CD4-positive, alpha-beta T cell (primary cell): ENCODE measurements at places on chromosomes 3 and 15.

- DNase-seq = no peak
These were observed 94.9 kb upstream of the ATP2B2 start for GRCh38 chr3:10600296-10600714.

DNA sequence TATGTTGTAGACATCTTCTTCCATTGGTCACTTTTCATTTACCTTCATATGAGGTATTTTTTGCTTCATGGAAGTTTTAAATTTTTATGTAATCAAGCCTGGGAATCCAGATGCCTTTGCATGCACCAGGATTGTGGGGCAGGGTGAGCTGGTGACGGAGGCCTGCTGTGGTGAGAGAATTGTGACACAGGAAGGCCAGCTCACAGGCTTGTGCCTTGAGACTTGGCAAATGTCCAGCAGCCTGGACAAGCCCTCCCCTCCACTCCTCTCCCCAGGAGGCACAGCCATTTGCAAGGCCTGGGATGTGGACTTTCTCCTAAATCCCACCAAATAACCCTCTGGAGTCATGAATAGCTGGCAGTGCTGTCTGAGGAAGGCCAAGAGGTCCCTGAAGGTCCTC, 67.4 kb downstream of the RHCG start:
- no peak for DNase-seq

DNA sequence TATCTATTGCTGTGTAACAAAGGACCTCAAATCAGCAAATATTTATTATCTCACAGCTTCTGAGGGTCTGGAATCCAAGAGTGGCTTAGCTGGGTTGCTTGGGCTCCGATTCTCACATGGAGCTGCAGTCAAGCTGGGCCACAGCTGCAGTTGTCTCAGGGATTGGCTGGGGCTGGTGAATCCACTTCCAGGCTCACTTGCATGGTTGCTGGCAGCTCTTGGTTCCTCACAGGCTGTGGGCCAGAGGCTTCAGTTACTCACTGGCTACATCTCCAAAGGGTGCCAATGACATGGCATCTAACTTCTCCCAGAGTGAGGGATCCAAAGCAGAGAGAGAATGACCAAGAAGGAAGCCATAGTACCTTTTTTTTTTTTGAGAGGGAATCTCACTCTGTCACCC, 13.9 kb upstream of the SYNM start:
- no peak for DNase-seq

DNA sequence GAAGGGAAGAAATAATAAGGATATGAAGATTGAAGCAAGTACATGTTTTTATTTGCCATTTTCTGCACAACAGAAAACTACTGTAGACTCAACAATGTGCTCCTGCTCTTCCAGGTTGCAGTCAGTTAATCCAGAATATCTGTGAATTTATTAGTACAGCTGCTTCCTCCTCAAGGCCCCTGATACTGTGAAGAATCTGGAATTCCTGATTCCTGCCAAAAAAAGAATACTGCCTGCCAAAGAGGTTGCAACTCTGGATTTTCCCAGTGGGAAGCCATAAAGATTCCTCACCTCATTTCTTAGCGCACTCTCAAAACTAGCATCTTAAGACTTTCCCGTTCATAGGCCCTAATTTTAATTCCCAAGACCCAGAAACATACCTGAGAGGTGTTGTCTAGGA, 33.6 kb upstream of the LRRC3B start:
- no peak for DNase-seq

DNA sequence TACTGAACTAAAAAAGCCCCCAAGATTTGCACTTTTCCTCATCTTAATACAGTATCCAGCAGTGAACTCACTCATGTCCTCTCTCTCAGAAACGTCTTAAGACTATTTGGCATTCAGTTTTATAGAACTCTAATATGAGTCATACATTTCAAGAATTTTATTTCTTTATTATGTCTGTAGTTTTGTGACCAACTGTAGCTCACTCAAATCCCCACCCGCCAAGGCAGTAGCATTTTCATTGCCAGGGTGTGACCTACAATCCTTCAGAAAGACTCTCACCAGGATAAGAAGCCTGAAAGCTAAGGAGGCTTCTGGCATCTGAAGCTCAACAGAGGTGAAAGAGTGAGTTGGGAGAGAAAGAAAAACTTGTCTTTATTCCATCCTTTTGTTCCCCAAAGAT, 537.1 kb downstream of the RSL24D1 start:
- no peak for DNase-seq

DNA sequence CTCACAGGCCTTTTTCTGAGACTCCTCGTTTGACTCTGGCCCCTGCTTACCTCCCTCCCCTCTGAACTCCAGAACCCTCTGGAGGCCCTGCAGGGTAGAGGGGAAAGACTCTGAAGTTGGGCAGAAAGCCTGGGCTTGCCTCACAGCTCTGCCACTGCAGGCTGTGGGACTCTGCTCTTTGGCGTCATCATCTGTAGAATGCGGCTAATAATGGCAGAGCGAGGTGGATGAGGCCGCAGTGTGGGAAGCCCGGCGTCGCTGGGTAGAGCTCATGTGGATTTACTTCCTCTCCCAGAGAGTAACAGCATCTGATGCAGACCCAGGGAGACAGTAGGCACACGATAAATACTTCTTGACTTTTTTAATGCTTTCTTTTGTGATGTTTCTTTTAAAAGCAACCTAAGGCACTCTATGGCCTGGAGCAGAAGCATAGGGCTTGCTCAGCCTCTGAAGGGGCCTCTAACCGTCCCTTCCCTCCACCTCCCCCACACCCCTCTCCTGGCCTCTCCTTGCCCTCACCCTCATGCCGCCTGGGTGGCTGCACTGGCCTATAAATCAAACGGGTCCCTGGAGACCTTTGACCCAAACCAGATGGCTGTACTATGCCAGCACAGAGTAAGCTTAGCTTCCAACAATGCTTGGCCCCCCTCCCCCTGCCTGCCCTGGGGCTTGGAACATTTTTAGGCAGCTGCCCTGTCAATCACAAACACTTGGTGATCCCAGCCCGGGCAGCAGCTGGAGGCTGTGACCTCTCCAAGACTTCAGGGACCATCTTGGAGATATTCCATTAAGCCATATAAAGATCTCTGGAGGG, 32.9 kb downstream of the SPSB4 start:
- no peak for DNase-seq

- no peak for DNase-seq
These were observed 192.0 kb downstream of the ATP10A start for GRCh38 chr15:25671132-25671531.

GRCh38 chr15:83322691-83323090, 38.2 kb upstream of the BNC1 start:
- DNase-seq = no peak

GRCh38 chr3:32759342-32759741, 58.5 kb upstream of the TRIM71 start:
- DNase-seq = no peak

GRCh38 chr3:175107995-175108394, 248.9 kb downstream of the NAALADL2 start:
- no peak for DNase-seq

GRCh38 chr3:127606086-127606805, 8.0 kb downstream of the MCM2 start:
- no peak for DNase-seq

- DNase-seq = no peak
These were observed 25.5 kb downstream of the RLBP1 start for GRCh38 chr15:89195836-89196235.
